ENCODE measurements at places on chromosomes 3 and 15.

DNA sequence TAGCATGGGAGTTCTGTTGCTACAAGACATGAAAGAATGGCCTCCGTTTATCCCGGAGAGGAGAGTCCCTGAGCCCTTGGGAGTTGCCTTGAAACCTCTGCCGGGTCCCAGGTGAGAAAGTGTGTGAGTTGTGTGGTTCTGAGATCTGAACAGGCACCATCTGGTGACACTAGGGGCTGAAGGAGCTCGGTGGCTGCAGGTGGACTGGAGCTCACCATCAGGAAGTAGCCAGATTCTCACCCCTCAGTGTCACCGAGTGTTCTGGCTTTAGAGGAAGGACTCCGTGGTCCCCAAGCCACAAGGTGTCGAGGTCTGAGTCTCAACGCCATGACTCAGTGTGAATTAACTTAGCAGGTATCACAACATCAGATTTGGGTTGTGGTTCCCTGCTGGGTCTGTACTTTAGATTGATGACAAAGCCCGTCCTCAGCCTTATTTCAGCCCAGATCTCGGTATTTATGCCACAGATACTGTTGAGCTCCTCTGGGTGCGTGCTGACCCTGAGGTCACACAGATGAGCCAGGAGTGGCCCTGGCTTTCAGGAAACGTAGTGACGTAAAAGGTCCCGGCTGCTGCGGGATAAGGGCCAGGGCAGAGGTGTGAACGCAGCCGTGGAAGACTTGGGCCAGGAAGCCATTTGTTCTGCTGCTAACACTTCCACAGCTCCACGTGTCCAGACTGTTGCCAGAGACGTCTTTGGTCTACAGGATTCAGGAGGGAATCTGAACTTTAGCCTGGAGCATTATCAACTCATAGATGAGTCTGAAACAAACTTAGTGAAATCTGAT lies 54.4 kb downstream of the PGPEP1L start:
- peak; percentile 66 for DNase-seq

DNA sequence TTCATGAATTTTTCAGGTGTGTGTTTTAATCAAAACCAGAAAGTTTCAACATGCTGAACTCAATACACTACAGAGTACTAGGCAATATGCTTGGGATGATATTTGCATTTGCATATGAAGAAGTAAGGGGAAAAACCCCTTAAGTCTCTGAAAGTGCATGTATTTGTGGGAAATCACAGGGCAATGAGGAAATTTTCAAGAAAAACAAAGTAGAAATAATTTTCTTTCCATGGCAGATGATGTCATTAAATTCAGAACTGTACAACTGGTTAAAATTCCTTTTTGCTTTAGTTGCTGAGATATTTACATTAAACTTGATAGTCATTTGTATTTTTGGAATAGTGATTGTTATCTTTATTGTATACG lies 294.0 kb upstream of the TBC1D5 start:
- no peak for DNase-seq

DNA sequence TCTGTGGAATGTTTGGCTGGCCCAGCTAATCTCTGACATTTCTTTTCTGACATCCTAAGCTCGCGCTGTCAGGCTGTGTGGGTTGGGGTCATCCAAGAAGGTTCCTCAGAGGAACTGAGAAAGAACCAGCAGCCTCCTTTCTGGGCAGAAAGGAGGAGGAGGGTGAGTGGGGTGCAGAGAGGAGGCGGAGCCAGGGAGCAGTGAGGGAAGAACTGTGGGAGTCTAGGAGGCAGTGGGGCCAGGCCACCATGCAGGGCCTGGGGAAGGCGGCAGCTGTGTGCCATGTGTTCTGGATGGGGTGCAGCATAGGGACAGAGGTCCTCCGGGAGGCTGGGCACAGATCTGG lies 5.3 kb downstream of the SEMA7A start:
- DNase-seq, result no peak

DNA sequence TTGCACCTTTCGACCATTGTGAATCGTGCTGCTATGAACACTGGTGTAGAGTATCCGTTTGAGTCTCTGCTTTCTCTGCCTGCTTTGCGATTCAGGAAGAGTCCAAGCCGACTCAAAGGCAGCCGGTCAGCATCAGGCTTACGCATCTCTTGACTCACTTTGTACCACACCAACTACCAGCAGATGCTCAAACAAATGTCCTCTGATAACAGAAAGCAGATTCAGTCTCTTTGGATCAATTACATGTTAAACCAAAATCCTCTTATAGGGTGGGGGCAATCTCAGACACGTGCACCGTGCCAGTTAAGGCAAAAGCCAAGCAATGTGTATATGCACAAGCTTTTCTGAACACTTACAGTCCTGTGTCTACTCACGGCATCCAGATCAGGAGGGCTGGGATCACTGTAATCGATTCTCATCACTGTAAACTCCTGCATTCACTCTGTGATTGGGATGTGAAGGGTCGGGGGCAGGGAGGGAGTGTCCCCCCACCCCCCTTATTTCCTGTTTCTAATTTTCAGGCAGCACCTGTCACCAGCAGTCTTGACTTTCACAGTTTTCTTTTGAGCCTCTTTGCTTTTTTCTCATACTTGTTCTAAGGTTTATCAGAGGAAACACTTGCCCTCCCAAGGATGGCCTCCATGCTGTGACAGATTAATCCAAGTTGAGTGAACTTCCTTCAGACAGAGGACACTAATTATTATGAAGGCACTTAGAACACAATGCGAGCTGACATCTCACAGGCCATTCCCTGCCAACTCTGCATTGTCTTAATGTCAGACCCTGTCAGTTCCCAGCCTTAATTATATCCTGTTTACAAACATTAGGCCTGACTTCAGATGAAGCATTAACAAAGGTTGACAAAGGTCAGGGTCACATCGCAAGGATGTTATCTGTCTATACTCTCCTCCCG lies 153.5 kb downstream of the MECOM start:
- no peak for DNase-seq

GRCh38 chr3:193080821-193081365 lies 160.1 kb upstream of the PLAAT1 start:
- no peak for DNase-seq

GRCh38 chr3:64190517-64191515 lies 34.5 kb downstream of the PRICKLE2 start:
- DNase-seq, result no peak

DNA sequence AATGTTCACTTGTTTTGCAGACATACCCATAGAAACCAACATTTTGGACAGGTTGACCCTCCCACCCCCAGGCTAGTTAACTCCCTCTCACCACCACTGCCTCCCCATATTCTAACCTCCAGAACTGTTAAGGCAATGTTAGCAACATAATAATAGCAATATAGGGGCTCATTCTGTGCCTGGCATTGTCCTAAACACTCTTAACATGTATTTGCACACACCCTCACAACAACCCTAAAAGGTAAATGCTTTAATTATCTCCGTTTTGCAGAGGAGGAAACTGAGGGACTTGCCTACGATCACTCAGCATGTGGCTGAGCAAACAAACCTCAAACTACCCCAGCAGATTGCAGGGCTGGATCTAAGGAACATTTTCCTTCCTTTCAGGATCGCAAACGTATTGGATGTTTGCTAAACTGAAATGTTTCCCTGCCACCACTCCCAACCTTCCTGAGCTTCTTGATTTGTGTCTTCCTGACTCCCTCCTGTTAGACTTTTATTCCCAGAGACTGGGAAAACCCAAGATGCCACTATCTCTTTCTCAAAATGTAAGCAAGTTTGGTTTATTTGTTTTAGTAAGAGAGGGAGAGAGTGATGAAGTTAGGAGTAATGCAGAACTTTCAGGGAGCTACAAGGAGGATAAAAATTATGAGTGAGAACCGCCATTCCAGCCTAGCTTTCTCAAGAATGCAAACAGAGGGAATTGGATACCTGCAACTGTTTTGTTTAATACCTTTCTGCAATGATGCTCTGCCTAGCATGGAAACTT lies 1.3 kb downstream of the SCG5 start:
- no peak for DNase-seq

DNA sequence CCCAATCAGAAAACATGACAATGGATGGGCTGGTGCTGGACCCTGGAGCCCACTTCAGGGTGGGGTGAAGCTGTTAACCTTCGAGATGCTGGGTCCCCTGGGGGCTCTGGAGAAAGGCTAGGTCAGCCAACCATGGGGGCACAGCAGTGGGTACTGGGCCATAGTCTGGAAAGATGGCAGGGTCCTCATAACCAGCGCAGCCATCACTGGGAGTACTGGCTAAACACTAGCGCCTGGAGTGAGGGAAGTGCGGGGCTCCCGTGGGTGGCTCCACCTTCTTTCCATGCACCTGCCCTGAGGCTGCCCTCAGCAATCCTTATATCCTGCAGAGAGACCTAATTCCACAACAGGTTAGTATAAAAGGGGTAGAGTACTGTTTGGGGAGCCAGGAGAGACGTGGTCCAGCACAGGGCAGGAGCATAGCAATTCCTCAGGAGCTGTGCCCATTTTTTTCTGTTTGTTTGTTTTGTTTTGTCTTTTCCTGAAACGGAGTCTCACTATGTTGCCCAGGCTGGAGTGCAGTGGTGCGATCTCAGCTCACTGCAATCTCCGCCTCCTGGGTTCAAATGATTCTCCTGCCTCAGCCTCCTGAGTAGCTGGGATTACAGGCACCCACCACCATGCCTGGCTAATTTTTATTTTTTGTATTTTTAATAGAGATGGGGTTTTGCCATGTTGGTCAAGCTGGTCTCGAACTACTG lies 122.6 kb upstream of the MEF2A start:
- DNase-seq, result no peak

- no peak for DNase-seq
Measured at GRCh38 chr15:66679061-66679656, 22.9 kb upstream of the SMAD6 start.

GRCh38 chr15:48096355-48096786 lies 24.4 kb upstream of the SLC24A5 start:
- no peak for DNase-seq

GRCh38 chr3:138950006-138950644 lies 3.1 kb downstream of the FOXL2NB start:
- no peak for DNase-seq

GRCh38 chr3:49903451-49904424 lies at the start of gene MST1R:
Gene MST1R (minus strand): TSS chr3:49903873. CDS start chr3:49903609, 264 bp downstream.
- DNase-seq, result peak; percentile 93

DNA sequence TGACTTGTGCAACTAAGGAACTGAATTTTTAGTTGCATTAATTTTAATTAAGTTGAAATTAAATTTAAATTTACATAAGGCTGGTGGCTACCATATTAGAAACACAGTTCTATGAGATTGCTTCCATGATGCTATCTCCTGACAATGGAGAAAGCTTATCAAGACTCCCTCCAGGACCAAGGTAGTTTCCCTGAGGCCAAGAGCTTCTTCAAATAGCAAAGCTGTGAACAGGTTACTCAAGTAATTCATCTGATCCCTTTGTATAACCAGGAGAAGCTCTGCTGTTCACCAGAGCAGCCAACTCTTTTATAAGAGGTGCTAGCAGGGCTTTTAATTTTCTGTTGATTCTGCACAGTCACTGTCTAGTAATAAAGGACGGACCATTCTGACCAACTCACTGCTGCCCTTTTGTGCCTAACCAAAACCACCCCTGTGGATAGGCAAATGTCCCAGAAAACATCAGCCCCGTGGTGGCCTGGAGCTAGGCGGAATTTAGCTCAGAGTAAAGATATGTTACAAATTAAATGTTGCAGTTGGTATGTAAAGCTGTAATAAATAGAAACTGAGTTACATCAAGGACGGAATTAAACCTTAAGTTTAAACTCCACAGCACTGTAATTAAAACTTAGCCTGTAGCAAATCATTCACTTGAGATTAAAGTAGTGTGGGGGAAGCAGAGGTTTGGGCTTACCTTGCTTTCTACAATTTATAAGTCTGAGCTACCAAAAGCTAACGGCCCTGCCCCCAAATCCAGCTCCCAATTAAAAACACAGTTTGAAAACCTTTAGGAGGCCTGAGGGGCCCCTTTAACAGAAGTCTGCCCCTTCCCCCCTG lies 55.6 kb upstream of the LRTM1 start:
- DNase-seq, result no peak

- no peak for DNase-seq
Measured at GRCh38 chr3:146557745-146558144, 13.3 kb upstream of the PLSCR1 start.

- no peak for DNase-seq
Measured at GRCh38 chr3:183564046-183564445, 8.5 kb upstream of the KLHL6 start.

- no peak for DNase-seq
Measured at GRCh38 chr3:46413951-46414350, 6.9 kb downstream of the CCRL2 start.

DNA sequence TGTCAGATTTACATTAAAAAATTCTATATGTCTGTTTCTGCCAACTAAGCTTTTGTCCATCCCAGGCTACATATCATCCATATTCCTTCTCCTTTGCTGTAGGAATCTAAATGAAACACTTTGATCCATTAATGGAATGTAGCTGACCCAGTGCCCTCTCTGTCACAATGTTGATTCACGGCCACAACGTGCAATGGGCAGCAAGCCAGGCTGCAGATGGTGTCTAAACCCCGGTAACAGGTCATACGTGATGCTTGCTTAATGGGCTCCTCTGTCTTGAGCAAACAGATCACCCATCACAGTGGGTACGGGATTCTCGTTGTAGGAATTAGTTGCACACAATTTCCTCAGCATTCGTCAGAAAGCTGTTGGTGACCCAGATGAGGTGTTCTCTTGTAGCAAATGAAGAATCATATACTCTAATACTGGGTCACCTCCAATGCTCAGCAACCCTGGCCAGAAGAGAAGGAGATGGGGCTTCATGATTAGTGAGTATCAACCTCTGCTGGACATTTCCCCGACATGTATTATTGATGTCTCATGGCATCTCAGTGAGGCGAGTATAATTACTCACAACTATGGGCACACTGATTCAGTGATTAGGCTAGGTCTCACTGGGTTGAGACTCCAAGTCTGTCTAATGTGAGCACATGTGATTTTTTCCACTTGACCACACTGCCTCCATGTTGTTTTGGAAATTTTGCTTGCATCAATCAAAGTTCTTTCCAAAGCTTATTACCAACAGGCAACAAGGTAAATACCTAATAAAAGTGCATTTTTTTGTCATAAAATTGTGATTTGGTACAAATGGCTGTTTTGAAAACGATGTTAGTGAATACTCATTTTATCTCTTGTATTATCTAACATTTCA lies 12.9 kb upstream of the DCBLD2 start:
- DNase-seq, result no peak

DNA sequence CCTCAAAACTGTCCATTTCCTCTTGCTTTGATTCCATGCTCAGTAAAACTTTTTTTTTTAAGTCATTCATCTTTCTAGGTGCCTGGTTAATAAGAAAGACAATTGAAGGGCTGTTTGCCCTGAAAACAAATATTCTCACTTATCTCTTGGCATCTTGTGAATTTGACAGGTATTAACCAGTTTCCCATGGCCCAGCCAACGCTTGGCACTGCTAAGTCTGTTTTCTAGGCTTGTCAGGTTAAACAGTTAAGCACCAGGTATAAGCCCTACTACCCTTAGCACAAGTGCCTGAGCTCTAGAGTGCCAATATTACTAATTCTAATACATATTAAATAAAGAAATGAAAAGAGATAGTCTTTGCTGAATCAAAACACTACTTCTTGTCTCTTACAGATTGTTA lies 36.3 kb downstream of the PXK start:
- no peak for DNase-seq
